Stimulated activated CD8-positive, alpha-beta memory T cell treated with anti-CD3 and anti-CD28 coated beads, Interleukin-15, amount 100 ng/mL, for 48 hours (primary cell): ENCODE measurements at places on chromosomes 1 and 21.

DNA sequence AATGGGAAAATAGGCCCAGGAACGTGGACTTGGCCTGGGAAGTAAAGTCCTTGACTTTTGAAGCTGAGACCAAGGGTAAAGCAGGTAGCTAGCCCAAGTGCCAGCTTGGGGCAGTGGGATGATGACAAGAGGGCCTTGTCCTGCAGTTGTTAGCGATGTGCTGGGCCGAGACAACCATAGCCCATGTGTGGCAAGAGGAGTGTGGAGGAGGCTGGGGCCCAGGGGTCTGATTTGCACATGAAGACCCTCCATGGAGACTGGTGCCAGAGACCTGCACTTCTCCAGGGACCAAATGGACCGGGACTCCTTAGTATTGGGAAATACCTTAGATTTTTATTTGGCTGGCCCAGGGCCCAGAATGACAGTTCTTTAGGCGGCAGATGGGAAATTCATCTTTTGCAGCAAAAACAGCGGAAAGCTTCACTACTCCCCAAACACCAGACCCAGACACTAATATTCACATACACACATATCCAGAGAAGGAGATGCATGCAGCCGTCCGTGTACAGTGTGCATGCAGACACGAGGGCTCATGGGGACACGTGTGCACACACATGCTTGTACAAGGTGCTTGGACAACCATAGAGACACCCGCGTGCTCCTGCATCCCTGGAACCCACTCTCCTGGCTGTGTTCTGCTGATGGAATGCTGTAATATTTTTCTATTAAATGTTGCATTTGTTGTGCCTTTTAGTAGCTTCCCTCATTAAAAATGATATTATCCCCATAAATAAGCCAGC is 78.1 kb upstream of the CSF3R start:
- DNase-seq = no peak

DNA sequence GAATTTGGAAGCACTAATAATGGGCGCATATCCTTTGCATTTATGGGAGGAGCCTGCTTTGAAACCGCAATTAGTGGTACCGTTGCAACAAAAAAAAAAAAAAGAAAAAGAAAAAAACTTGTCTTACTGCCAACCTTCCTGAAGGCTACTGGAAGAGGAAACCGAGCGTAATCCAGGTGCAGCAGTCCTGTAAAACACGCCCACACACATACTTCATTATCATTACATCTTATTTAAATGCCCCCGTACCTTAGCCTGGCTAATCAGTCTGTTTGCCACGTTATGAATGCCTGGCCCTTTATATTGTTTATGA is 686 bp upstream of the ZNF281 start:
- DNase-seq = no peak

- no peak for DNase-seq
These were observed 8.3 kb downstream of the CSMD2 start for GRCh38 chr1:34156739-34157138.

DNA sequence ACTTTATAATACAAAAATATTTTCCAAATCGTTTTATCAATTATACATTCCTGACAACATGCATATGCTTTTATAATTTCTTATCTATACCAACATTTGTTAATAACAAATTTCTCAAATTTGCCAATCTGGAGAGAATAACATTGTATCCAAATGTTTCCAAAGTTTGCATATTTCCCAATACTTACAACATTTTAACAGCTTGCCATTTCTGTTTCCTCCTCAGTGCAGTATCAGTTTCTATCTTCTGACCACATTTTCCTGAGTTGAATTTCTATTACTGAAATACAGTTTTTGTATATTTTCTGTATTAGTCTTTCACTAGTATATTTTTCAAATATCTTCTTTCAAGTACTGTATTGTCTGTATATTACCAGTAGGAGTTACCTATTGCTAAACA is 1594.3 kb downstream of the PLA2G4A start:
- DNase-seq = no peak

GRCh38 chr1:207186503-207186902 is 82.5 kb downstream of the C4BPA start:
- no peak for DNase-seq

GRCh38 chr1:41305576-41306363 is 55.5 kb upstream of the FOXO6 start:
- DNase-seq = no peak

- DNase-seq = no peak
These were observed 101.7 kb upstream of the HAO2 start for GRCh38 chr1:119266858-119267257.

DNA sequence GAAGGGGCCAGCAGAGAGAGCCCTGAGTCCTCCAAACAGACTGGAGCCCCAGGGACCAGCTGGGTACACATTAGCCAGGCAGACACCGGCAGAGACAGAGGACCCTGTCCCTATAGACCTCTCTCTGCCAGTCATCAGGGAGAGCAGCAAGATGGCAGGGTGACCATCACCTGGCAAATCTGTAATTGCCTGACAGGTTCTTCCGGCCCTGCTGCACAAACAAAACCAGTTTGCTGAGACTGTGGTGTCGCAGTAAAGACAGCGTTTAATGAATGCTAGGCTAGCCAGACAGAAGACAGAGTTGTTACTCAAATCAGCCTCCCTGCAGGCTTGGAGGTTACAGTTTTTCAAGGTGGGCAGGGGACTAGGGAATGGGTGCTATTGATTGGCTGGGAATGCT is 618.9 kb downstream of the NPHP4 start:
- no peak for DNase-seq

GRCh38 chr1:208205216-208206013 is 38.8 kb downstream of the PLXNA2 start:
- DNase-seq = no peak

GRCh38 chr1:59436637-59437036 is 139.7 kb downstream of the FGGY start:
- no peak for DNase-seq

DNA sequence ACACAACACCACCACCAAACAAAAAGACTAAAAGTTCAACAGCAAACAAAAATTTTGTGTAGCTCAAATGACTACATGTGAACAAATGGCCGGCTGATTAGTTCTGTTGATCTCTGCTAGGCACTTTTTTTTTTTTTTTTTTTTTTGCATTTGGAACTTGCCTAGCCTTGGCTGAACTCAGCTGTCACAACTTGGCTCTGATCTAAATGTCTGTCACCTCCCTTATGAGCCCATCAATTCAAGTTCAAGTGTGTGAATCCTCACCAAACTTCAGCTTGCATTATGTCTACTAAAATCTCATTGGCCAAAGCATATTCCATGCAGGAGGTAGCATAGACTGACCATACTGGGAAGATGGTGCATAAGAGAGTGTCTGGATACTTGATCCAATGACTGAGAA is 606.5 kb upstream of the ADGRL4 start:
- DNase-seq = no peak

DNA sequence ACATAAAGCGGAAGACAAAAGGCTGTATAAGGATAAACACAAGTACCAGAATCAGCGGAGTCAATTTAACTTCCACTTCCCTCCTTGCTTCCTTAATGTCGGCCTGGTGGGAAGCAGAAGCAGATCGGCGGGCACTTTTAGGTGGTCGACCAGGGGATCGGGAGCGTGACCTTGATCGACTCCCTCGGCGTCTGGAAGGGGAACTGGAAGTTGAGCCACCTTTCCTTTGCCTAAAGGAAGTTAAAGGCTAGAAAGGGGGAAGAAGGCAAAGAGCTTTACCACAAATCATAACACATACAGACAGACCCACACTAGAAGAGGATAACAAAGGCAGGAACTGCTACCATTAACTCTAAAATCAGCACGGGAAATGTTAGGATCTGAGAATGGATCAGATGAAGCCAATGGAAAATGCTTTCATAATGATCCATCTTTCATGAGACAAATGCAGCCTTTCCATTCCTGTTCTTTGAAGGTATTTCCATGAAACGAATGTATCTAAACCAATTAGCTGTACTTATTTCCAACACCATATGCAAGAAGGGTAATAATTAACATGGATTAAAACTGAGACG is 5.7 kb downstream of the LBR start:
- DNase-seq = no peak

- DNase-seq = no peak
These were observed 377.8 kb upstream of the RUNX1 start for GRCh38 chr21:35426897-35427296.

DNA sequence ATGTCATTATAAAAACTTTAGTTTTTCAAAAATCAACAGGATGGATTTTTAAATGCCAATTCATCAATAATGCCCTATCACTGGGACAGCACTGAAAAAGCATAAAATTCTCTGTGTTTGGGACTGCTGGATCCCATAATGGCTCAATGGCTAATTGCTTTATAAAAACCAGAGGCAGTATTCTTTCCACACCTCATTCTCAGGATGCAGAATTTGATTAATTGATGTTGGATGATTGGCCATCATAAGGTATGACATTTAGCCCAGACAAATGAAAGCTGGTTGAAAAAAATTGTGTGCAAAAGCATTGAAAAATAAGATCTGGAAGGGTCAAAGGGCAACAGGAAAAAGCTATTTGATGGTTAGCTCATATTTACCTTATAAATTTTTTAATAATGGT is 362.2 kb upstream of the SNX7 start:
- DNase-seq = no peak

GRCh38 chr1:220902916-220903315 is 23.7 kb downstream of the HLX start:
- no peak for DNase-seq

DNA sequence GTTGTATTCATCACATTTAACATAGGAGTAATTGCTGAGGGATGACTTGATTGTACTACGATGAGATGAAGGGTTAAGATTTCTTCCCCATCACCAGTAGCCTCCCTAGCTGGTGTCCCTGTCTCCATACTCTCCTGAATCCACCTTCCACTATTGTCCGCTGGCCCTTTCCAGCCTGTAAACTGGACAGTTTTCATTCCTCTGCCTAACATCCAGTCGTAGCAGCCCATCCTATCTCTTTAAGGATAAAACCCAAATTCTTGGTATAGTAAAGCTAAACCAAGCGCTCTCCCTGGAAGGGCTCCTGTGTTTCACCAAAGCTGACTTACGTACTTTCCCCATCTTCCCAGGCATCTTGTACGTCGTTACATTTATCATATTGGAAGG is 670 bp downstream of the COX20 start:
- DNase-seq = no peak
